ENCODE measurements at places on chromosomes 1 and 21. TPM values are rescaled to one million over a fixed set of nuclear protein-coding genes. Genes with fewer than 3 reads are reported as not detected.

HMGCS2 gene
- not detected for total RNA-seq

CACNA1E gene
- 77.4 TPM for total RNA-seq

SLC35E2B gene
- 61.6 TPM for total RNA-seq

DNA sequence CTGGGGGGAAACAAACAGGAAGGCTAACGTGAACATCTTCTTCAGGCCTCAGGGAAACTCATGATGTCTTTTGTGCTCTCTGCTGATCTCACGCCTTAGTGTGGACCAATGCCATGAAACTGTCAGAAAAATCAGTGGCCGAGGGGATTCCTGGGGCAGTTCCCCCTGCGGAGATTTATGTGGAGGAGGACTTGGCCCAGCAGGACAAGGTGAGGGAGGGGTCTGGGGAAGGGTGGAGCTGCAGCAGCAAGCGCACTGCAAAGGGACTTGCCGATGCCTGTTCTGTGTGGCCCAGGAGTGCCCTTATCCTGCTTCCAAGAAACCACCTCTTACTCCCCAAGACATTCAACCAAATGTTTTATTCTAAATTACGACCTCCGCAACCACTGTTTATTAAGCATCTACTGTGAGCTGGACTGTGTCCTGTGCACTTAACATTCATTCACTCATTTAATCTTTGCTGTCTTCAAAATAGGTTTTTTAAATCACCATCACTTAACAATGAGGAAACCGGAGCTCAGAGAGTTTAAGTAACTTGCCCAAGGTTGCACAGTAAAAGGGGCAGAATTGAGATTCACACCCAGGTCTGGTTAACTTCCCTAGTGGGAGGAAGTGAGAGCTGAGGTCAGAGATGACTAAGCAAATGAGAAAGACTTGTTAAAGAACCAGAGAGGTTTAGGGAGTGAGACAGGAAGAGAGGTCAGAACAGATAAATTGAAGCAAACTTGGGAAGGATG lies 49.7 kb downstream of the FHAD1 start:
- DNase-seq: no peak

- DNase-seq: no peak
Measured at GRCh38 chr1:52032124-52032784, 1.4 kb downstream of the KTI12 start.

- DNase-seq: no peak
Measured at GRCh38 chr1:76006234-76006633, 68.3 kb upstream of the ST6GALNAC3 start.

GRCh38 chr1:3179471-3179870 lies 110.5 kb downstream of the PRDM16 start:
- no peak for DNase-seq

- DNase-seq: no peak
Measured at GRCh38 chr1:83689921-83690868, 308.7 kb downstream of the TTLL7 start.

DNA sequence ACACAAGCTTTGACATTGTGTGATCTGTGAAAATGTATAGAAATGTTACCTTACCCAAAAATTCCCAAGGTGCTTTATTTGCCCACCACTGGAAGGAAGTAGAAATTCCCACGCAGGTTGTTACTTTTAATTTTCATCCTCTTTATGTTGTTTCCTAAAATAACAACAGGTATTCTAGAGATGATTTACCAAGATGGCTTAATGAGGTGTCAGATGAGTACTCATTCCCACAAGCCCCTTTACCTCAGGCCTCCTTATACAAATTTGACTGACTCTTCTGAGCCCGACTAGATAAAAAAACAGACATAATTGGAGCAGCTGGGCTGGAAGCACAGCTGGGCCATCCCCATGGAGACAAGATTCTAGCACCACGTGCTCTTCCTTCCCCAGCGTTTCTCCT lies 114.6 kb downstream of the LIPI start:
- no peak for DNase-seq
